Hypothalamus (tissue), 51 donors: ENCODE measurements at places on chromosomes 1 and 21.

- no peak for DNase-seq
Observed at GRCh38 chr1:18608534-18608933, 22.1 kb upstream of the PAX7 start.

DNA sequence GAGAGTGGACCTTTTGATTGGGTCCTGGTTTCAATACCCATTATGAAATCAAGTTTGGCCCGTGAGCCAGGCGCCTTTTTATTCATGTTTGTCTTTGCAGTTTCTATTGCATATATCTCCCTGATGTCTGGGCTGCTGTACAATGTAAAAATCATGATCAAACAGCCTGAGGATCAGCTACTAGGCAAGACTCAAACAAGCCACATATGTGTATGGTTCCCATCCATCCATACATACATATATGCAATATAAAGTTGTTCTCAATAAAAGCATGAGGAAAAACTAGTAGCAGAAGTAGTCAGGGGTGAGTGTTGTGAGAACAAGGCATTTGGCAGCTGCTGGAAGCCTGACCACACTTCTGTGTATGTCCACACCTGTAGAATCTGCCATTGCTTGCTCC, 562.4 kb upstream of the USP24 start:
- DNase-seq = no peak

DNA sequence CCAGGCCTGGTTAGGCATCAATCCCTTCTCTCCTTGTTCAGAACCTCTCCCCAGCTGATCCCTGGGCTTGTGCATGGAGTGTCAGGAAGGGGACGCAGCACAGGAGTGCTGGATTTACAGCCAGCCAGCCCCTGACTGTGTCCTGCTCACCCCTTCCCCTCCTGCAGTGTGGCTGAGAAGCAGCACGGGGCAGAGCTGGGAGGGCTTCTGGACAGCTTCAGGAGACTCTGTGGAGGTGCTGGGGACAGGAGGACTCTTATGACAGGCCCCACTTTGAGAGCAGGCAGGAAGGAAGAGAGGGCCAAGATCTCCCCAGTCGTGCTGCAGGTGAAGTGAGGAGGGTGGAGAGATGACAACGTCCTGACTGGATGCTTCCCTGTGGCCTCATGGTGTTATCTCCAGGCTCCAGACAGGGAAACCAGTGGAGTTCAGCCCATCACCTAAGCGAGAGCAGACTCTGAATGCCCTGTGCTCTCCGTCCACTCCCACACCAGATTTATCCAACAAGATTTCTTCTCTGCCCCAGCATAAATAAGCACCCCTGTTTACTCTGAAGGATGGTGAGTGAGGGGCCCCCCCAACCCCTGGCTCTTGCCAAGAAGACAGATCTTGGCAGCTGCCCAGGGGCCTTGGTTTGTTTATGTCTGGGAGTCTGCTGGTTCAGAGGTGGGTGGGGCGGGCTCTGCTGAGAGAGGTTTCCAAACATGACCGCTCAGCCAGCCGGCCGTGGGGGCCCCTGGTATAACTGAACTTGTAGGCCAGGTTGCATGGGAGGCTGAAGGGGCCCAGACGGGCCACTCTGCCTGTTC, 21.3 kb downstream of the TMCC2 start:
- DNase-seq = peak; percentile 55

- no peak for DNase-seq
Observed at GRCh38 chr1:208540724-208541123, 296.5 kb upstream of the PLXNA2 start.

DNA sequence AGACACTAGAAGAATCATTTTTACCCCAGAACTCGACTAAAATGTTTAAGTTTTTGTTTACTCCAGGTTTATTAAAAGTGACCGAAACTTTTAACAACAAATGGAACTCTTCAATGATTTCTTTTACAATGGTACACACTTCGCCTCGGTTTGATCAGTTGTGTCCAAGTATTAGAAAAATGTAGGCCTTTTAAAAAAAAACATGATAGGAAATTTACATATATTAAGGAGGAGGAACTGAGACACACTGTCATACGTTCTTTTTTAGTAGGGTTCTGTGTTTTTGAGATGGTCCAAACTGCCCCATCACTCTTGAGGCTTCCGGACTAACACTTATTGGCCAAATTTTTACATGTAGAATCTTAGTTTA, 1.3 kb downstream of the PRDM2 start:
- DNase-seq = no peak

- no peak for DNase-seq
Observed at GRCh38 chr1:95957748-95958147, 723.7 kb downstream of the RWDD3 start.
